ENCODE measurements at places on chromosomes 13 and 19. TPM values are rescaled to one million over a fixed set of nuclear protein-coding genes. Genes with fewer than 3 reads are reported as not detected.

GRCh38 chr13:113918981-113919701 is 54.7 kb downstream of the C13orf46 start:
- DNase-seq, result no peak

DNA sequence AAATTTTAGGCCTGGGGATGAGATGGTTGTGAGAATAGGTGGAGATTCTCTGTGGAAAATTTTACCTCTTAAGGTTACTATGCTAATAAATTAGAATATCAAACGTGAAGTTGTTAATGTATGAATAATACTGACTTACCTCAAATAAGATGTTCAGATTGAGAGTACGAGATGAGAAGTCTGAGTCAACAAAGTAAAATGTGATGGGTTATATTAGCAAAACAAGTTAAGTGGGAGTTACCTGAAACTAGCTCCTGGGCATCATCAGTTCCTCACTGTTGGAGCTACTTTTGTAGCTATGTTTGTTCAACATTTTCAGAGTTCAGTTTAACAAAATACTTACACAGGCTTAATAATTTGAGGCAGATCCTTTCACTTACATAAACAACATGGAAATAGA is 108.6 kb downstream of the PIBF1 start:
- no peak for DNase-seq

DNA sequence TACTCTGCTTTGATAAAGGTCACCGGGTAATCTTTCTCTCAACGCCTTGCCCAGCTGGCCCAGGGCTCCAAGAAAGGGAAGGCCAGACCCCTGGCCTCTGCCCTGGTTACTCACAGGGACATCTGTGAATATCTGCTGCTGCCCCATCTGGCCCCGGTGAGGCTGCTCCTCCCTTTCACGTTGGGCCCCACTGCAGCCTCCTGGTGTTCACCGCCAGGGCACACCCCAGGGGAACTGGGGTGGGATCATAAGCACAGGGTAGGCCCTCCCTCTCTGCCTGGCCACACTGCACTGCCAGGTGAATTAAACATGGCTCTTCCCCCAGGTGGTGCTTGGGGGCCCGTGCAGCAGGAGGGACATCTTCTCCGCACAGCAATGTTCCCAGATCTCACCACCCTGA is 12.7 kb downstream of the LAIR1 start:
- no peak for DNase-seq

- DNase-seq, result no peak
Observed at GRCh38 chr19:47268028-47268427, 6.7 kb upstream of the INAFM1 start.

DNA sequence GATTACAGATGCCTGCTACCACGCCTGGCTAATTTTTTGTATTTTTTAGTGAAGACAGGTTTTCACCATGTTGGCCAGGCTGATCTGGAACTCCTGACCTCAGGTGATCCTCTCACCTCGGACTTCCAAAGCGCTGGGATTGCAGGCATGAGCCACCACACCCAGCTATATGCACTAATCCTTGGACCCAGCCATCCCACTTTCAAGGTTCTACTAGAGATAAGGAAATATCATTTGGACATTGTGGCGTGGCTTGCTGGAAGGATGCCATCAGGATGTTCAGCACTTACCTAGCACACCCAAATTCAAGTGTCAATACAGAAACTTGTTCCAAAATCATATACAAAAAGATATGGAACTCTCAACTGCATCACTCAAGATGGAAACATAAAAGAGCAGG is 136.4 kb downstream of the ABCC4 start:
- no peak for DNase-seq

- no peak for DNase-seq
Observed at GRCh38 chr19:31676271-31677004, 327.2 kb upstream of the TSHZ3 start.

DNA sequence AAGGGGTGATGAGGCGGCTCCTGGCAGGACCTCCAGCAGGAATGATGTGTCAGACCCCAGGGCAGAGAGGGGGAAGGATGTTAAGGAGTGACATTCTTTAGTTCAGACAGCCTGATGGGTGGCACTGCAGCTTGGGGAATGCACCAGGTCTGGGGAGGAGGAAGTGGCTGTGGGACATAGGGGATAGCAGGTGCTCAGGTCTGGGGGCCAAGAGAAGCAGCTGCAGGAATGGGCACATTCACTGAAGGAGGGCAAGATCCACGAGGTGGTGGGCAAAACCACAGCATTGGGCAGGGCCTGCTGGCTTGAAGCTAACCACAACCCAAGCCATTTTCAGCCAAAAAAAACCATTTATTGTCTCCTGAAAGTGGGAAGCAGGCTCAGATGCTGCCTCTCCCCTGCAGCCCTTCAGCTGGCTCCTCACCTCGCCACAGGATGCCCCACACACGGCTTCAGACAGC is 26.5 kb downstream of the COMP start:
- no peak for DNase-seq

DNA sequence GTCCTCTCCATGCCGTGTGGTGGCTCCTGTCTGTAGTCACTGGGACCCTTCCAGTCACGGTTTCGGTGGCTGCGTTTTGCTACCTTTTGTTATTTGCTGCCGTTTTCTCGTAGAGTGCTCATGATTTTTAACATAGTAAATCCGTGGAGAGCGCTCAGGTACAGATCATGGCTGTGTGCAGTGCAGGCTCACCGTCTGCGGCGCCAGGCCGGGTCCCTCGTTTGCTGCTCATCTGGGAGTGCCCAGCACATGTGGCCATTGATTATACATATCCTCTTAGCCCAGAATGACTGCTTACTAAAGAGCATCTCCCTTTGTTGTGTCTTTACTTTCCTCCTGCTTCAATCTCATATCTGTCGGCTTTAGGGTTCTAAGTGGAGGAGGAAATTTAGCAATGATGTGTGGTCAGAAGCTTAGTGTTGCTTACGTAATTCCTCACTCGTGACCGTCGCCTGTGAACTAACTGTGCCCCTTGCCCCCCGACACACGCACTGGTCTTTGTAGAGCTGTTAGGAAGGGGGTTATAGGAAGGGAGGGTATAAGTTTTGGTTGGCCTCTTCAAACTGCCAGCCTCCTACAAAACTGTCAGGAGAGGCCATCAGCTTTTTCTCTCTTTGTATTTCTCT is 31.8 kb downstream of the TFDP1 start:
- peak; percentile 96 for DNase-seq

DNA sequence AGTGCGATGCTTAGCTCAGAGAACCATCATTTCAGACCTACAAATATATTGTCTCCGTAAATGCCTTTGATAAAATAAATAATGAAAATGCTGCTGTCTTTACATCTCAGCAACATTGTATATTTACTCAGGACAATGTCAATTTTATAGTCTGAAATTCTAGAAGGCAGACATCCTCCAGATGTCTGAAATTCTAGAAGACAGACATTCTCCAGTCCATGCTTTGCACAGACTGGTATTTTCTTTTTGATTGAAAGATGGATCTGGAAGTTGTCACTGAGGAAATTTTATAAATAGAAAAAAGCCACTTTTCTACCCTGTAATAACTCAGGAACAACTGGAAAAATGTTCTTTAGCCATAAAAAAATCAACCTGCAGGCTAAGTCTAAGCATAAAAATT is 2293.3 kb downstream of the PCDH9 start:
- no peak for DNase-seq

The CGB1 gene
- not detected for total RNA-seq

The ZNF534 gene
- total RNA-seq, result not detected

The INSR gene
- total RNA-seq, result 10.3 TPM

The GNA15 gene
- under 0.01 TPM for total RNA-seq

The ZNF578 gene
- total RNA-seq, result 1.6 TPM

Measured in fibroblast of villous mesenchyme (primary cell).